Stimulated activated CD8-positive, alpha-beta memory T cell treated with anti-CD3 and anti-CD28 coated beads, Interleukin-15, amount 100 ng/mL, for 24 hours (primary cell): ENCODE measurements at places on chromosomes 13 and 19.
A peak's percentile ranks its signal among the peaks of the same experiment; 100 is the strongest.

DNA sequence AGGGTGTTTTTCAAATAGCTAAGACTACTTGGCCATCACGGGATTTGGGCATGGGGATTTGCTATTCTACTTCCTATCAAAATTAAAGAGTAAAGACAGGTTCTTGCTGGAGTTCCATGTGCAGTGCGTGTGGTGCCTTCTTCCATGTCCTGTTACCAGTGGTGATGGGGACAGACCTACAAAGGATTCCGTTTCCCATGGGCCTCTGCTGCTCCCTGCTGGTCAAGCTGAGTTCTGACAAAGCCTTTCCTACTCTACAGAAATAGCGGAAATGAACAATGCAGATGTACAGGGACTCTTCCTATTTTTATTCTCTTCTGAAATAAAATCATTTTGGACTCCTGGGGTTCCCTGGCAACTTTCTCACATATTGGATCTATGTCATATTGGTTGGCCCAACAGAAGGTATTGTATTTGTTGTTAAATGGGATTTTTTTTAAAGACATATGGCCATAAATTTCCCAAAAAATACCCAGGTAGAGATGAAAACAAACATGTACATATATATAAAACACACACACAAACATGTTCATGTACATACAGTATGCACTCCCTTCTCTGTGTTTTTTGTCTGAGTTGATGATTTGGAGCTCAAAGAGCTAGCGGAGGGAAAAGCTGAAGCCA, 90.5 kb upstream of the SLC15A1 start:
- peak; percentile 11 for DNase-seq

DNA sequence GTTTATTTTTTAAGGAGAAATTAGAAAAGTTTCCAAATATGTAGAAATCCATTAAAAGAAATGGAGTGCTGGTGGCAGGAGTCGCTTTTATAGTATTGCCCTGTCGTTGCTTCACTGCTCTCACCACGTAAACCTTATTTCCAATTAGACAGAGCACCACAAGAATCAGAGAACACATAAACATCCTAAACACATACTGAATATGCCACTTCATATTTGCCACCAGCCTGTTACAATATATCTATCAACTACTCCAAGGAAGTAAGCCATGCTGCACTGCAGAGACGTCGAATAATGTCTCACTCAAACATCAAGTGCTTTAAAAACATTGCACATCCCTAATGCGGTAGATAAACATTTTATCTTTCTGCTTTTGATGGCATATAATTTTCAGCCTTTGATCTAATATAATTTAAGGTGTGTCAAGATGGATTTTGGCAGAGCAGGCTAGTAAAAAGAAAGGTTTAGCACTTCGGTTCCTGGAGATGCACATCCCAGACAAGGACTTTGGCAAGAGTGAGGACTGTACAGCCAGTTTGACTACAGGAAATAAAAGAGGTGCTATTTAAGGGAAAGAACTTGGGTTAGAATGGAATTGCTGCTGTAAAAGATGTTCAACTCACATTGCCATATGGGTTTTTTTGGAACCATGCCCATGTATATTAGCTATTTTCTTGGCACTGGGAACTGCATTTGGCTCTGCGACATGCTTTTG, 932.3 kb downstream of the EFNB2 start:
- DNase-seq, result no peak

GRCh38 chr19:1882089-1882785, 3.1 kb downstream of the ABHD17A start:
- no peak for DNase-seq

DNA sequence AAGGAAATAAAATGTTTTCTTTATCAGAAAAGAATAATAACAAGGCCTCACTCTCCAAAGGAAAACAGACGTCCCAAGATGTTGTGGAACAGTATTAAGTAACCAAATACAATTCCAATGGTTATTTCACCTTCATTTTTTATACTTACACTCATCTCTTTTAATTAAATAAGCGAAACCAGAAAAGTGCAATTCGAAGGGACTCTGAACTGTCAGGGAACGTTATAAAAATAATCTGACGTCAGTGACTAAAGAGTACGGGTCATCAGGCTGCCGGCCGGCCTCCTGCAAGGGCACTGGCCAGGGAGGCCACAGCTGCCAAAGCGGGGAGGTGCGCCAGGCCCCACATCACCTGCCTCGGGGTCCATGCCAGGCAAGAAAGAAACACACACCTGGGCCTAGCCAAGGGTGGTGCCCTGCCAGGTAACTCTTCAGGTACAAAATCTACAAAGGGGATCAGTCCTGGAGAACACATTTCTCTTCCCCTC, 61.2 kb downstream of the CDADC1 start:
- DNase-seq, result no peak

GRCh38 chr19:48113190-48113917, 2.7 kb upstream of the PLA2G4C start:
- DNase-seq, result no peak

GRCh38 chr19:42246143-42246921, 3.9 kb upstream of the GSK3A start:
- DNase-seq, result no peak

GRCh38 chr19:21434516-21434915, 37.6 kb downstream of the ZNF493 start:
- no peak for DNase-seq

DNA sequence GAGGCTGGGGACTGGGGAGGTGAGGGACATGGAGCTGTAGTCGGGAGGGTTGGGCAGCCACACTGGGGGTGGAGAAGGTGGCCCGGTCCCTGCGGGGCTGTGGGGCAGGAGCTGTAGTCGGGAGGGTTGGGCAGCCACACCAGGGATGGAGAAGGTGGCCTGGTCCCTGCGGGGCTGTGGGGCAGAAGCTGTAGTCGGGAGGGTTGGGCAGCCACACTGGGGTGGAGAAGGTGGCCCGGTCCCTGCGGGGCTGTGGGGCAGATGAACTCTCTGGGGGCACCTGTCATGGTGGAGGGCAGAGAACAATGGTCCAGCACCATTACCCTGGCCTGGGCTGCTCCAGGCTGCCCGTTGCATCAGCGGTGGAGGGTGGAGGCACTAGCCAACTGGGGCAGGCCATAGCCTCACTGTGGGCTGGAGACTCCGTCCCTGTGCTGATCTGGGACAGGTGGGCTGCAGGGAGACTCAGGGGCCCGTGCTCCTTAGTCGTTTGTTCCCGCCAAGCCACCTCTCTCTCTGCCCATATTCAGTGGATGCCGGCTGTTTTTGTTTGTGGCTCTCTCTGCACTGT, 51.4 kb downstream of the ATP11A start:
- no peak for DNase-seq
